ENCODE measurements at places on chromosomes 16 and 17.
A peak's percentile ranks its signal among the peaks of the same experiment; 100 is the strongest.

- peak; percentile 96 for DNase-seq
Observed at GRCh38 chr17:35088881-35089585, 25.5 kb upstream of the RFFL start.

- no peak for DNase-seq
Observed at GRCh38 chr17:7318121-7318860, 3.1 kb upstream of the GPS2 start.

- DNase-seq: peak; percentile 5
Observed at GRCh38 chr16:57469046-57469445, 6.6 kb downstream of the POLR2C start.

- DNase-seq: no peak
Observed at GRCh38 chr17:28796062-28796461, 46.5 kb downstream of the FAM222B start.

- DNase-seq: no peak
Observed at GRCh38 chr17:55930291-55930809, 179.5 kb downstream of the PCTP start.

- DNase-seq: peak; percentile 24
Observed at GRCh38 chr16:27639561-27640276, 89.8 kb downstream of the KATNIP start.

DNA sequence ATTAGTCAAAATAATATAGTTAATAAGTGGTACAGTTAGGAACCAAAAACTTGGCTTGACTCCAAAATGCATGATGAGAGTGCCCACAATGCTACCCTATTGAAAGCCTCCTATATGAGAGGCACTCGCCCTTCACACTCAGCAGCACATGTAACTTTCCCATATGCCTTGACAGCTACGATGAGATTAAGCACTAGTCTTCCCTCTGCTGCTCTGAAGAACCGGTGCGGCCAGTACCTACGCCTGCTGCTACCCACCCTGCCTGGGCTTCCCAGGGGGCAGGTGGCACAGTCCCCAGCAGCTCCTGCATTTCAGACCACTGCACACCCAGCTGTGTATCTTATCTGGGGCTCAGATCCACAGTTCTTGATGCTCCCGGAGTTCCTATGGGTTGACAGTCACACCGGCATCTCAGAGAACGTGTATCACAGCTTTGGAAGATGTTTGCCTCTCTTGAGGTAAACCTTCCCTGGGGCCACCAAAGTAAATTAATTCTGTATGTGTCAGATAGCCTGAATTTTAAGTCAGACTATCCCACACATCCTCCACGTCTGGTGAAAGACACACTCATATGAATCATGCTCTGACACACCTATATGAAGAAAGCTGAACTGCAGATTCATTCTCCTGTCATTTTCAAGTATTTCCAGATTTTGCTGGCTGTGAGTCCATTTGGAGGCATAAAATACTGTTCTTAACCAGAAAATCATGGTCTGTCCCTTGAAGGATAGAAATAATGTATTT lies 77.8 kb downstream of the MYH10 start:
- DNase-seq: no peak

DNA sequence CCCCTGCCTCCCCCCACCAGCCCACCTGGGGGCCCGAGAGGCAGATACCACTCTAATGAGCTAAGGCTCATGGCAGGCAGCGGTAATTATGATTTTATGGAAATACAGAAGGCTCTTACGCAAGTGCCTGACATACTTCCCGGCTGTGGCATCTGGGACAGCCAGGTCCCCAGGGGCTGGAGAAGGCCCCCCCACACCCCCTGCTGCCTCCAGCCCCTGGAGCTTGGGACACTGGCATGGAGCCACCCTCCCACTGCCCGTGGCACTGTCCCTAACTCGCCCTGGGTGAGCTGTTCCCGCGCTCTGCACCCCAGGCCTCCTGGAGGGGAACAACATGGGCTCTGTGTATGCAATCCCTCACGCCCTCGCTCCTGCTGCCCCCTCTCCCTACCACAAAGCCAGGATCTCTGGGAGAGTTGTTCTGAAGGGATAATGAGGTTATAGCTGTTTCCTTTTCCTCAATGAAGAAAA lies 5.4 kb upstream of the STAC2 start:
- DNase-seq: no peak

- no peak for DNase-seq
Observed at GRCh38 chr16:57722651-57723050, 12.9 kb upstream of the KATNB1 start.

- peak; percentile 61 for DNase-seq
Observed at GRCh38 chr17:50863221-50863843, 2.8 kb downstream of the TOB1 start.

- DNase-seq: no peak
Observed at GRCh38 chr17:21276264-21276588, 8.3 kb upstream of the MAP2K3 start.

DNA sequence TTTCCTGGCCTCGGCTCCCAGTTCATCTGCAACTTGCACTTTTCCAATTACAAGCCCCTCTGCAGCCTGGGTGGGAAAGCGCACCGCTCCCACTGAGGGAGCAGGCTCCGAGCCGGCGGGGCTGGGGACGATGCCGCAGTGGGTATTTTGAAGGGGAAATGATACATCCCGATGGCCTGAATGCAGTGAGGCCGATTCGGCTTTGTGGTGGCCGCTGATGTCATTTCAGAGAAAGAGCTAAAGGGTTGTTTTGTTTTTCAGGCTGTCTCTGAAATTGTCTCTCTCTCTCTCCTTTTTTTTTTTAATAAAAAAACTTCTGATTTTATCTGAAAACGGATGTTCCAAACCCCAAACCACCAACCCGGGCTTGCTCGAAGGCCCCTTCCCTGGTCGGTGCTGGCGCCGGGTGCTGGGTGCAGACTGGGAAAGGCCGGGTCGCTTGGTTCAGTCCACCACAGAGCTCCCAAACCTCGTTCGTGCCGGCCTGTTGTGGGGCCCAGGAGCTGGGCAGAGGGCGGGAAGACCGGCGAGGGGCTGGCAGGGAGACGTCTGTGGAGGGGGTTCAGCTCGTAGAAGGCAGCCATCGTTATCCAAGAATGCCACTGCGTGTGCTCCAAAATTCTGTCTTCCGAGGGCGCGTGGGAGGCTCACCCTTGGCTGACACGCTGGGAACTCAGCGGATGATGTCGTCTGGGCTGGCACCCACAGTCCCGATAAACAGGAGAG lies 102.8 kb downstream of the FOXL1 start:
- DNase-seq: no peak

GRCh38 chr16:84379709-84380362 lies 11.5 kb downstream of the ATP2C2 start:
- DNase-seq: no peak
